Hippocampal formation (tissue), 2 donors: ENCODE measurements at places on chromosomes 13 and 19.

- no peak for DNase-seq
These were observed 4.9 kb upstream of the LYPD3 start for GRCh38 chr19:43470288-43470687.

DNA sequence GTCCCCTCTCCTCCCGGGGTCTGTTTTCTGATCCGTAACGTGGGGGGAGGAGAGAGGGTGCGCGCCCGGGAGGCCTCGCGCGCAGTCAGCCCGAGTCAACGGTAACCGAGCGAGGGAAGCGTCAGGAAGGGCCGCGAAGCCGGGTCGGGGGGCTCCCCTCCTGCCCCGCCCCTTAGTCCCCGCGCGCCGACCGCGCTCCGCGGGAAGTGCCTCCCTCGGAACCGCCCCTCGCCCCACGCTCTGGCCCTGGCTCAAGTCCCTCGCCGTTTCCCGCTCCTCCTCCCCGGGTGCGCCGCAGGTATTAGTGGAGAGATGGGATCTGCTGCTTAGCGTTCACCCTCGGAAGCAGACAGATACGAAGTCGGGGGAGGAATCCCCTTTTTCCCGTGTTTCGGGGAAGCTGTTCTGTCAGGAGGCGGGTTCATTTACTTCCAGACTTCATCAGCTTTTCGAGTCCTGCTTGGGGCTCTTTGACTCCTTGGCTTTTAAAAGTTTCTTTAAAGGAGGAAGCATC is 770 bp downstream of the HNRNPM start:
- DNase-seq: no peak

- no peak for DNase-seq
These were observed 13.1 kb downstream of the RGL3 start for GRCh38 chr19:11405846-11406643.

- DNase-seq: no peak
These were observed 368.9 kb downstream of the COG6 start for GRCh38 chr13:40024204-40024966.

DNA sequence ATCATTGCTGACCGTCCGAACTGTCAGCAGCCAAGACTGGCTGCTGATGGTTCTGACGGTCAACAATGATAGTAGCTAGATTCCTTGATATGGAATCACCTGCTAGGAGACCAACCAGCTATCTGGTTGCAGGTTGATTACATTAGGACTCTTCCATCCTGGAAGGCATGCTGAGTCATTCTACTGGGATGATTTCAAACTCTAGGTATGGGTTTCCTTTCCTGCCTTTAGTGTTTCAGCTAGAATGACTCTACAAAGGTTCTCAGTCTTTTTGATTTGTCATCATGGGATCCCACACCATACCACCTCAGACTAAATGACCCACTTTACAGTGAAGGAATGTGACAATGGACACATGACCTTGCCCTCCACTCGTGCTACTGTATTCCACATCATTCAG is 138.1 kb upstream of the KL start:
- DNase-seq: no peak

DNA sequence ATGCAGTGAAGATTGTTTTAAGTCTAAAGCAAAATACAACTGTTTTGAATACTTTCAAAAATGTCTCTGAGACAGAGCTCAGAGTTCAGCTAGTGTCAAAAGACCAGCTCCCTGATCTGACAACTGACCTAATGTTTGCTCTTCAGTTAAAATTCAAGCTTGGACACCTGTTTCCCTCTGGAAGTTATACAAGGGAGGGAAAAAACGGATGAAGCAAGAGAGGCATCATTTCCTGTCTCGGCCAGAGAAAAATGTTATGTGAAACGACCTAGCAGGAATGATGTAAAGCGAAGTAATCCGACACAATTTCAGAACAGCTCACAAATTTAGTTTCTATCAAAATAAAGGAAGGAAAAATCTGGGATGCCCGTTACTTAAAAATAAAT is 59.4 kb downstream of the ZAR1L start:
- DNase-seq: no peak

- DNase-seq: no peak
These were observed 38.1 kb upstream of the RANBP3 start for GRCh38 chr19:6015841-6016545.

- DNase-seq: no peak
These were observed 9.6 kb upstream of the SBNO2 start for GRCh38 chr19:1183543-1184172.

DNA sequence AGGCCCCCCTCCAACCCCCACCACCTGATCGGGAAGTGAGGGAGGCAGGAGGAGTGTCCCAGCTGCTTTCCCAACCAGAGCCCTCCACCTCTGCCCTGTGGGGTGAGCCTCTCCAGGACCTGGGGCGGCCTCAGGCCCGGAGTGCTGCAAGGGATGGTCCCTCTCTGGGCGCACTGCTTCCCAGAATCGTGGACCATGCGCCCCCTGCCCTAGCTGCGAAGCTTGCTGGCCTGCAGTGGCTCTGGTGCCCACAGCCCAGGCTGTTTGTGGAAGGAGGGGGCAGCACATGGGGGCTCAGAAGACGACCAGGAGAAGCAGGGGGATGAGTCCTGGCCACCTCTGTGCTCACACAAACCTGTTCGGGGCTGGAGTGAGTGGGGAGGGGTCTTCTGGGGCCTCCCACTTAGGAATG is 33.6 kb downstream of the CEBPG start:
- DNase-seq: no peak

GRCh38 chr19:54253331-54254194 is 3.5 kb downstream of the LILRB5 start:
- no peak for DNase-seq

DNA sequence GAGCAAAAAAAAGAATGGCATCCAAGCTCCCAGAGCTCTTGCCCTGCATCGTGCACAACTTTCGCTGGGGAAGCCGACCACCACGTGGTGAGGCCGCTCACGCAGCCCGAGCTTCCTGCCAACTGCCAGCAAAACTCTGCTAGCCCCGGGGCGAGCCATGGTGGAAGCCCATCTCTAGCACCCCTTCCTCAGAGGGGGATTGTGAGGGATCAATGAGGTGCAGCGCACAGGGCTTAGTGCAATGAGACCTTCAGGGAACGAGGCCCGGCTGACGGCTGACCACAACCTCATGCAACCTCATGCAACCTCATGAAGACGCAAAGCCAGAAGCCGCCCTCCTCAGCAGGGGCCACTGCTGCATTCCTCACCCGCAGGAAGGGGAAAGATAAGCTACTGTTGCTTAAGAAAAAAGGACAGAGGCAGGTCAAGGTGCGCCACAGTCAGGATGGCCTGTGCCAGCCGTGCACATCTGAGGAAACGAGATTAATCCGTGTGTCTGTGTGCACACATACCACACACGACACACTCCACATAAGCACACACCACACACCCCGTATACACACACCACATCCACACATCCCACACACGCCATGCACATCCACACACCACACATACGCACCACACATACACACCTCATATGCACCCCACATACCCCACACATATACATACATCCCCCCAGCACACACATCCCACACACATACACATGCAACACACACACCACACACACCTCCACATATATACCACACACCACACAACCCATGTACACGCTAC is 9.6 kb downstream of the HSPBP1 start:
- no peak for DNase-seq

DNA sequence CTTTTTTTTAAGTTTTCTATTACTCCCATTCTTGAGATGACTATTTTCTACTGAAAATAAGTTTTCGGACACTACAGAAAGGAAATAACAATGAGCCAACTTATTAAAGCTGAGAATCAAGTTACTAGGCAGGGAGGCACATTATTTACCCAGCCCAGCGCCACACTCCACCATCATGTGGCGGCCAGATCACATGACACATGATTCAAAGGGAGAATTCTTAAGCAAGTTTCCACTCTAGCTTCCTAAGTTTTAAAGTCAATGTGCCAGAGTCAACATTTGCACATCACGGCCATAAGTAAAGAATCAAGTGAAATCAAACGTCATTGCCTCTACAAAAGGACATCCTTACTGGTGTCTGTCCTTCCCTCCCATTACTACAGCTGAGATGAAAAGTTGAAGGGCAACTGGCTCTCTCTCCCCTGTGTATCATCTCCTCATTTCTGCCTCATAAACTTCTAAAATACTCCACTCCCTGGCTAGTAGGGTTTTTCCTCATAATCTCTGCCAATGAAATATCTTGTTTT is 81.7 kb downstream of the KLF12 start:
- DNase-seq: no peak

- DNase-seq: no peak
These were observed 64.7 kb downstream of the COL4A2 start for GRCh38 chr13:110371550-110372465.
